ENCODE measurements at places on chromosomes 3 and 15.

DNA sequence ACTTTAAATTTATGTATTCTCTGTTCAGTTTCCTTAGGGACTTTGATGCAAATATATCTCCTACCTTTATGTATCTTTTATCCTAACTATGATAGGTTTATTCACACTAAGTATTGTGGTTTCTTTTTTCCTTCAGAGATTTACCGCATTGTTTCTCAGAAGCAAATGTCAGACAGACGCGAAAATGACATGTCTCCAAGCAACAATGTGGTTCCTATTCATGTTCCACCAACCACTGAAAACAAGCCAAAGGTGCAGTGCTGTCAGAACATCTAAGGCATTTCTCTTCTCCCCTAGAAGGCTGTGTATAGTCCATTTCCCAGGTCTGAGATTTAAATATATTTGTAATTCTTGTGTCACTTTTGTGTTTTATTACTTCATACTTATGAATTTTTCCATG lies 18.3 kb downstream of the RAB11A start:
- DNase-seq = no peak

DNA sequence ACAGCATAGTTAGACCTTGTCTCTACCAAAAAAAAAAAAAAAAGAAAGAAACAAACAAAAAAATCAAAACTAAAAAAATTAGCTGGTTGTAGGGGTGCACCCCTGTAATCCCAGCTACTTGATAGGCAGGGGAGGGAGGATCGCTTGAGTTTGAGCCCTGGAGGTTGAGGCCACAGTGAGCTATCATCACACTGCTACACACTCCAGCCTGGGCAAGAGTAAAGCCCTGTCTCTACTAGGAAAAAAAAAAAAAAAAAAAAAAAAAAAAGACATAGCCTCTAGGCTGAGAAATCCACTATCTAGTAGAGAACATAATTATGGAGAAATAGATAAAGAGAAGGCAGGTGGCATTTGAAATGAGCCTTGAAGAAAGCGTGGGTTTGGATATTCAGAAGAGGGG lies 2.2 kb upstream of the CHRNA5 start:
- no peak for DNase-seq

- no peak for DNase-seq
These were observed 63.9 kb downstream of the IQSEC1 start for GRCh38 chr3:13009132-13009945.

DNA sequence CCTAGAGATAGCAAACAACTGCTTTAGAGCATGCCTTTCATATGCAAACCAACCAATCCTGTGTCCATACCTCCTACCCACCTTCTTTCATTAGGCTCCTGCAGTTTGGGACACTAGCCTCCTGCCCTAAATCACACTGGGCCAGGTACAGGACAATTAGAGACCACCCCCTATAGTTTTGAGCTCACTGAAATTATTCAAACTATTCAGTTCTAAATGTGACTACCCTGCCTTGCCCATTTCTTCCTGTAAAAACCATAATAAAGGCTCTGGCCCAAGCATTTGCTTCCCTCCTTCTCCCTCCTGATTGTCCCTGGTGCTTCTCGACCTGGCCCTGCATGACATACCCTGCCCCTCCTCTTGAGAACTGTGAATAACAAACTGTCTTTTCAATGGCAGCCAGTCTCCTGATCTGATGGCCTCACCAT lies 31.4 kb upstream of the LRIG1 start:
- DNase-seq = no peak

GRCh38 chr3:170154084-170154483 lies 27.4 kb downstream of the PHC3 start:
- DNase-seq = no peak

DNA sequence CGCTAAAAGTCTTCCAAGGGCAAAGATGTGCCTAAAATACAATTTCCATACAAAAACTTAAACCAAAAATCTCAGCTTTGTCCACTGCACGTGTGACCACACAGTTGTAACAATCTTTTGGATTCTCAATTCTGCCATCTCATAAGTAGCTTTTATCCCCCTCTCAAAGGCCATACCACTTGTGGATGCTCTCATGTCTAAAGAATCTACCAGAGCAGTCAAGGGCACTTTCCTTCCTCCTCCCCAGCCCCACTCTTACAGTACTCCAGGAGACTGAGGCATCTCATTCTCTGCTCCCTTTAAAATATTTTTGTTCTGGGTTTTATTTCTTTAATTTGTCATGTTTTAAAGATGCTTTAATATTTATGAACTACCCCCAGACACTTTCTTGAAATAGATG lies 102.3 kb upstream of the PFN2 start:
- DNase-seq = no peak

DNA sequence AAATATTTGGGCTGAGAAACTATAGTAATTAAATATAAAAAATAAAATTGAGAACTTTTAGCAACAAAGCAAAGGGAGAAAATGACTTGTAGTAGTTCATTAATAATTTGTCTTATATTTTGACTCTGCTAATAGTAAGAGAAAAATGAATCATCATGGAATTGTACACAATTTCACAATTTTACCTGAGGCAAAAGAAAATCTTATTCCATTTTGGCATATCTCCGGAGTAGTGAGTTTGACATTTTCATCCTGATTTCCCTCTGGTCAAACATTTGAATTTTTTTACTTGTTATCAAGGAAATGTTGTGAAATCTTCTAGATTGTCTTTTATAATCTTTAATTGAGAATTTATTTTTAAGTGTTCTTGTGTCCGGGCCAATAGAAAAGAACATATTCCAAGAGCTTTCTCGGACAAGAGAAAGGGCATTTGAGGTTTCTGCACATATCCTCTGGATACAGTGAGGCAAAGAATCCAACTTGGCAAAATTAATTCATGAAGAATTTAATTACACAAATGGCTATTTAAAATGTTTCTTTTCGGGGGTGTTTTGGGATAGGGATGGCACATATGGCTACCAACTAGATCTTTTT lies 89.3 kb upstream of the IGSF10 start:
- DNase-seq = no peak

DNA sequence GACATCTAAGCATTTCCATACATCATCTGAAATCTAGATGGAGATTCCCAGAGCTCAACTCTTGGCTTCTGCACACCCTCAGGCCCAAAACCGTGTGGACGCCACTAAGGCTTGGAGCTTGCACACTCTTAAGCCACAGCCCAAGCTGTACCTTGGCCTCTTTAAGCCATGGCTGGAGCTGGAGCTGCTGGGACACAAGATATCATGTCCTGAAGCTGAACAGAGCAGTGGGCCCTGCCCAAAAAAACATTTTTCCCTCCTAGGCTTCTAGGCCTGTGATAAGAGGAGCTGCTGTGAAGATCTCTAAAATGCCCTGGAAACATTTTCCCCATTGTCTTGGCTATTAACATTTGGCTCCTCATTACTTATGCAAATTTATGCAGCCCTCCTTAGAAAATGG lies 188.7 kb upstream of the MBNL1 start:
- DNase-seq = no peak

GRCh38 chr15:74129586-74130154 lies 716 bp upstream of the ISLR2 start:
- no peak for DNase-seq

DNA sequence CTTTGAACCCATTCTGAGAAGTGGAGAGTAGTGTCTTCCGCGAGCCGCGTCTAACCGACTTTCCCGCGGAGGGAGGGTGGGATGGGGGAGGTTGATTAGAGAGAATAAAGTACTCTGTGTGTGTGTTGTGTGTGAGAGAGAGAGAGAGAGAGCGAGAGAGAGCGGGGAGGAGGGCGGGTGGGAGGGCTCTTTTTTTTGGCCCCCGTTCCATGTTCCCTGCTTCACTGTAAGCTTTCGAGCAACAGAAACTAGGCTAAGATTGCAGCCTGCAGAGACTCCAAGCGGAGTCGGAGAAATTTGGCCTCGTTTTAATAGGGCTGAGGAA lies 1.6 kb upstream of the MEIS2 start:
- DNase-seq = no peak

- DNase-seq = no peak
These were observed 896 bp upstream of the KLHL25 start for GRCh38 chr15:85795337-85796305.

DNA sequence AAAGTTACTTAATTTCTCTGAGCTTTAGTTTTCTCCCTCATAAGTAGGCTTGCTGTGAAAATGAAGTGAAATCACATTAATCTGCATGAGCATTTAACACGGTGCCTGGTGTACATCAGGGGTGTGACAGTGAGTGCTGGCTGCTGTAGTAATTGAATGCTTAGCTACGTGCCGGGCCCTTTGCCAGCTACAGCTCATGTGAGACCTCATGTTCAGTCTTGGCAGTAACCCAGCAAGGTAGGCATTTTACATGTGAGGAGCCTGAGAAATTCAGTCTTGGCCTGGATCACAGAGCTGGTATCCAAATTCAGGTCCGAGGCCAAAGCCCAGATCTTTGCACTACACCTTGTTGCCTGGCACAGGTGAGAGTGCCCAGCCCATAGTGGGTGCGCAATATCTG lies 9.1 kb downstream of the GHRL start:
- no peak for DNase-seq

DNA sequence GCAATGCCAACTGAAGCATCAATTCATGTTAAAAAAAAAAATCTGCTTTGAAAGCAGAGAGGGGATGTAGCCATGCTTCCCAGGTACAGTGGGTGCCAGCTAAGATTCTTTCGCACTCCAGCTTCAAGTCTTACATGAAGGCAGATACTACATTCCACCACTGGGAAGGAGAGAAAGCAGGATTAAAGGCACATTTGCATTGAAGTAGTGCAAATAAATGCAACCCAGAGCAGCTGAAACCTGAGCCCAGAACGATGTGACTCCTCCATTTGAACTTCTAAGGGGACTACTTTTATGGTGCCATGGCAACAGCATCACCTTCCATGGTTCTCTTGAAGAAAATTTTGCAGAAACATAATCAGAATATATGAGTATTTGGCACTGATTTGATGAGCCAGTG lies 19.1 kb upstream of the GJD2 start:
- DNase-seq = no peak

DNA sequence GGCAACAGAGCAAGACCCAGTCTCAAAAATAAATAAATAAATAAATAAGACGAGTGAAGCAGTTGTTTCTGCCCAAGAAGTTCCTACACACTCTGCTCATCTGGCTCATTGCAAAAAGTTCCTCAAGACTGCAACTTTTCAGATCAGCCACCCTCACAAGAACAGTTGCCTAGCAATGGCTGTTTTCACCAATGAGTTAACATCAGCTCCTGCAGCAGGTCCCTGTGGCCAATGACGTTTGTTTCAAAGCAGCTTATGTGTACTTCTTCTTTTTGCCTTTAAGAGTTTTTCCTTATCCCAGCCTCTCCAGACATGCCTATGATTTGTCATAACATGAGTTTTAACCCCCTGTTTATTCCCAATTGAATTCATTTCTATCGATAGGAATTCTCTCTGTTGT lies 118.4 kb upstream of the SPRED1 start:
- no peak for DNase-seq

DNA sequence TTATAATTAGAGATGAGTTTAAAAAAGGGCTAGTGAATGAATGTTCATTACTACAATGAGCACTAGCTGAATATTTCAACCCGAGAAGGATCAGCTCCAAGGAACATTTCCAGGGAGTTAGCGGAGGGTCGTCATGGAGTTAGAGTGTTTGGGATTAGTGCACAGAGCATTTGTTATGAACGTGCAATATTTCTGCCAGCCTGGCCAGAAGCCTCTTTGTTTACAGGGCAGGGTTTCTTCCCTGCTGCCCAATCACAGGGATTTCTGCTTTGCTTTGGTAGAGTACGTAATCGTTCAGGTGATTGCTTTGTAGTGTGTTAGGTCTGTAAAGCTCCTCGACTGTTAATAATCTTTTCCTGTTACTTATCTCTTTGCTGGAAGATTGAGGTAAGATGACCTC lies 5.9 kb downstream of the CGNL1 start:
- no peak for DNase-seq

DNA sequence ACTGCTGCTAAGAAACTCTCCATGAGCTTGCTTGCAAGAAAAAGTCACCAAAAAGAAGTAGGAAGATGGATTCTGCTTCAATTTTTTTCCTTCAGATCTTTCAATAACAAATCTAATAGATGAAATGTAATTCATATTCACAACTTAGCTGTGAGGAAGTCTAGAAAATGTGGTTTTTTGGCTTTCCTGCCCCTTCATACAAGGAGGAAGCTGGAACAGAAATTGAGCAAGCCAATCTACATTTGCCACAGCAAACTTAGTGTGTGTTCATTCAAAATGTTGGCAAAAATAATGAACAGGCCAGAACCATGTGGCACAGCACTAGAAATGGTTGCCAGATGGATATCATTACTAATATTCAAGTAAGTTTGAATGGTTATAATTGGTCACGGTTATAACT lies 93.2 kb upstream of the NEDD4 start:
- DNase-seq = no peak

DNA sequence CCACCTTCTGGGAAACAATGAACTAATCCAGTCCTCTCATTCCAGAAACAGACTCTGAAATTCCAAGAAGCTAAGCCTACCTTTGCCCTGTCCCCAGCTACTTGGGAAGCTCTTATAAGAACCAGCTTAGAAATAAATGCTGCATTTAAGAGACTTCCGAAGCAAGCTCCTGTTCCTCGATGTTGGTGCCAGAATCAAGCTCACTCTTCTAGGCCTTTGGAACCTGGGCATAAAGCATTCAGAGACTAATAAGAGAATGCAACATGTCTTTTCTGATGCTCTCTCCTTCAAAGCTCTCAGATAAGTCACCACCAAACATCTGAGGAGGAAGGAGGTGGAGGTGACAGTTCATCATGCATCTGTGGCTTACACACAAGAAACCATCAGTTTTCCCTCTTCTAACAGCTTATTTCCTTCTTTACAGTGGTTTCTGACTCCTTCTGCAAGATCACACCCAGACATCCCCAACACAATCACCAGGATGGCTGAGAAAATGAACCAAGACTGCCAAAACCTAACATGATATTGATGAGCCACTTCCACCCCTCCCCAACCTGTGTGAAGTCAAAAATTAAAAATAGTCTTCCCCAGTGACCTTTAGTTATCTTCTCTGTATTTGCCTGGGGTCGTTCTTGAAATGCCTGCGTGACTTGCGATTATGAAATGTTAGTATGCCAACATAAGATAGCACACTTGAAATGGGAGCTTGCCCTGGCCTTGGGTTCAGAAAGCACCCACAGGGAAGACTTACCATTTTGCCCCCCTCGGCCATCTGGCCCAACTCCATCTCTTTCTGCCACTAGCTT lies 11.5 kb downstream of the ARHGEF3 start:
- no peak for DNase-seq

DNA sequence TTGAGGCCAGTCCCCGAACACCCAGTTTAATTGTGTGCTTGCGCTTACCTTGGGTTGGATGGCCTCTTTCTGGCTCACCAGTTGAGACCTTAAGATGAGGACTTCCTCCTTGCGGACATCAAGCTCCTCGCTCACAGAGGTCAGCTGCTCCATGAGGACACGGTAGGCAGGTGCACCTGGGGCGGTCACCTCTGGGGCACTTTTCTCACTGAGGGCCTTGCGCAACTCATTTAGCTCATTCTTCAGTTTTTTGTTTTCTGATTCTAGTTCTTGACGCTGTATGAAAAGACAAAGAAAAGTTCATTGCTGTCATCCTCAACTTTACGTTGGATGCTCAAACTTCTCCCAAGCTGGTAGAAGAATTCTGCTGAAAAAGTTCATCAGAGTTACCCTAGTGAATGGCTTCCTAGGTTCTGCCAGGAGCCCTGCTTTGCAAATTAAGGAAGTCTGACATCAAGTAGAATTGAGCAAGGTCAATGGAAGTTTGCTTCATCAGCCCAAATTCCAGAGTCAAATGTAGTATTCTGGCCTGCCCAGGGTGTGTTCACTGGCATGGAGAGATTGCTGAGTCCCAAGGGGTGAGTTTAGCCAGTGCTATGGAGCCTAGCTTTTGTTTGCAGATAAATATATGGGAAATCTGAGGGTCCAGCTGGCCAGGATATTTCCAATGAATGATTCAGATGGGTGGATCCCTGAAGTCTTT lies 55.8 kb upstream of the MYO5C start:
- no peak for DNase-seq

Data from AG04449 (cell line).